ENCODE measurements at places on chromosomes 7 and 10. TPM values are rescaled to one million over a fixed set of nuclear protein-coding genes. Genes with fewer than 3 reads are reported as not detected.

The LRIT1 gene
- polyA plus RNA-seq = not detected

The BAIAP2L1 gene
- polyA plus RNA-seq = 23.1 TPM

The KNDC1 gene
- 0.16 TPM for polyA plus RNA-seq

The JMJD1C gene
- 22.0 TPM for polyA plus RNA-seq

The CHST15 gene
- polyA plus RNA-seq = 3.7 TPM

All from esophagus (tissue), 2 donors.